Stimulated activated CD8-positive, alpha-beta memory T cell treated with anti-CD3 and anti-CD28 coated beads, Interleukin-15, amount 100 ng/mL, for 24 hours (primary cell): ENCODE measurements at places on chromosomes 13 and 19.

GRCh38 chr13:94966422-94966955 lies 254.1 kb upstream of the SOX21 start:
- no peak for DNase-seq

DNA sequence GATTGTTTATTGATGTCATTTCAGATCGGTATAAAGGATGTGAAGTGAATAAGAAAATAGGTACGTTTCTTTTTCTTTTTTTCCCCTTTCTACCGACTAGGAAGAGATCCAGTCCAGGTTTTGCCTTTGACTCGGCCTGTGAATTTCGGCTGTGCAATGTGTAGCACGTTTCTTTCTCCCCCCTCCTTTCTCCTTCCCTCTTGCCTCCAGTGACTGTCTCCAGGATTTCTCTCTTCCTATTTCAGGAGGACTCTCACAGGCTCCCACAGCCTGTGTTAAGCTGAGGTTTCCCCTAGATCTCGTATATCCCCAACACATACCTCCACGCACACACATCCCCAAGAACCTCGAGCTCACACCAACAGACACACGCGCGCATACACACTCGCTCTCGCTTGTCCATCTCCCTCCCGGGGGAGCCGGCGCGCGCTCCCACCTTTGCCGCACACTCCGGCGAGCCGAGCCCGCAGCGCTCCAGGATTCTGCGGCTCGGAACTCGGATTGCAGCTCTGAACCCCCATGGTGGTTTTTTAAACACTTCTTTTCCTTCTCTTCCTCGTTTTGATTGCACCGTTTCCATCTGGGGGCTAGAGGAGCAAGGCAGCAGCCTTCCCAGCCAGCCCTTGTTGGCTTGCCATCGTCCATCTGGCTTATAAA lies at the start of gene GPC6:
Gene GPC6 (plus strand): TSS at position 185 of the 657 bp plus-strand sequence.
- DNase-seq = no peak

DNA sequence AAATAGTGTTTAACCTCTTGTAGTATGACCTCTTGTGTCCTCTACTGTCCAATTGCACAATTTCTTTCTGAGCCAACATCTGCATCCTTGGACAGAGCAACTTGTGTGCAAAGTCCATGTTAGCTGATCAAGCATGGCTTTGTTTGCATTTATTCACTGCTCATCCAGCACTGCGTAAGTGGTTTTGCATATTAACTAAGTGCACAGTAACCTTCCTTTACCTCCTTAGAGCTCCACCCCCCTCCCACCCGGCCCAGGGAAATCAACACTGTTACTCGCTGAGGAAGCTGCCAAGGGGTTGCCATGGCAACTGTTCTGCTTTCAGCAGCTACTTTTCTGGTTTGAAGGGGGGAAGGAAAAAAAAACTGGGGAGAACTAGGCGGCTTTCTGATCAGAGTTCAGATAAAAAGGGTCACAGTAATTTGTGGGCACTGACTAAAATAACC lies 153.5 kb upstream of the KLF12 start:
- peak; percentile 31 for DNase-seq

DNA sequence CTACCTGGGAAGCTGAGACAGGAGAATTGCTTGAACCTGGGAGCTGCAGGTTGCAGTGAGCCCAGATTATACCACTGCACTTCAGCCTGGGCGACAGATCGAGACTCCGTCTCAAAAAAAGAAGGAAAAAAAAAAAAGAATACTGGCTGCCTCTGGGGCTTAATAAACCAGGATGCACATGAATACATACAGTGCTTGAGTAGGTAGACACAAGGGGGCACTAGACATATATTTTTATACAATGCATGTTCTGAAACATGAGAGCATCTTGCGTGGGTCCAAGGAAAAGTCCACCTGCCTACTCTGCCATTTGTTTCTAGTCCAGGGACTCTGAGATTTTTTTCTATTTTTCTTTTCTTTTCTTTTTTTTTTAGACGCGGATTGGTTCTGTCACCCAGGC lies 31.2 kb downstream of the KEAP1 start:
- no peak for DNase-seq

DNA sequence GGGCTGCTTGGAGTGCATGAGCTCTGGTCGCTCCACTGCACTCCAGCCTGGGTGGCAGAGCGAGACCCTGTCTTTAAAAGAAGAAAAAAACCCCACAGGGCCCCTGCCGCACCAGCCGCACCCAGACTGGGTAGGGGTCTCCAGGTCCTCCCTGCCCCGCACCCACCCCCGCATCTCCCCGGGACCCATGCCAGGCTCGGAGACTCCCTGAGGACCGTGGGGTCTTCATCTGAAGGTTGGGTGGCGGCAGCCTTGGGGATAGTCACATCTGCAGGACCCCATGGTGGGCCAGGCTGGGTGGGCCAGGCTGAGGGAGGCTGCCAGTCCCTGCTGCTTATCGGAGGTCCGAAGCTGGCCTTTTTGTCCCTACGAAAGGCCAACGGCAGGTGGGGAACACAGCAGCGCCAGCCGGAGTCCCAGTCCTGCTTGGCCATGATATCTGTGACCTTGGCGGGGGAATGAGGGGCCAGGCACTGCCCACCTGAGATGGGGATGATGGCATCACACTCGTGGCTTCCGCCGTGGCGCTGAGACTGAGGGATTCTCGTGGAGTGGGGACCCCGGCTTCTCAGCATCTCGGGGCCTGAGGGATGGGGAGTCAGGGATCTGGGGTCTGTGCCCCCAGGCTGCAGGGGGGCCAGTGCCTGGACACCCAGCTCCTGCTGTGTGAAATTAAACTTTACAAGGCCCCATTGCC lies 11.1 kb downstream of the EFNA2 start:
- DNase-seq = no peak

GRCh38 chr13:51518827-51519226 lies 65.4 kb upstream of the WDFY2 start:
- DNase-seq = no peak

DNA sequence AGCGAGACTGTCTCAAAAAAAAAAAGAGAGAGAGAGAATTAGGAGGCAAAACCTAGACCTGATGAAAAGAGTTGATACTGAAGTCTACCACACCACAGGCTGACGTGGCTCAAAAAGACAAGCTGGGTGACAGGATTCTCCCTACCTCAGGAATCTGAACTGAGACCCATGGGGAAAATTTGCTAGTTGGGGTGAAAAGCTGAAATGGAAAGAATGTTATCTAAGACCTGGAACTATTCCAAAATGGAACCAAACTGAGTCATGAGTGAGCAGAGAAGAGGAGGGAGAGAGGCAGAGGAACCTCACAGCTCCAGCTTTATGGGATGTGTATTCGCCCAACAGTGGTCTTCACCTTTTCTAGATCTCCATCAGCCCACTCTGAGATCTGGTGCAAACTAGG lies 11.7 kb downstream of the SMG9 start:
- DNase-seq = no peak

DNA sequence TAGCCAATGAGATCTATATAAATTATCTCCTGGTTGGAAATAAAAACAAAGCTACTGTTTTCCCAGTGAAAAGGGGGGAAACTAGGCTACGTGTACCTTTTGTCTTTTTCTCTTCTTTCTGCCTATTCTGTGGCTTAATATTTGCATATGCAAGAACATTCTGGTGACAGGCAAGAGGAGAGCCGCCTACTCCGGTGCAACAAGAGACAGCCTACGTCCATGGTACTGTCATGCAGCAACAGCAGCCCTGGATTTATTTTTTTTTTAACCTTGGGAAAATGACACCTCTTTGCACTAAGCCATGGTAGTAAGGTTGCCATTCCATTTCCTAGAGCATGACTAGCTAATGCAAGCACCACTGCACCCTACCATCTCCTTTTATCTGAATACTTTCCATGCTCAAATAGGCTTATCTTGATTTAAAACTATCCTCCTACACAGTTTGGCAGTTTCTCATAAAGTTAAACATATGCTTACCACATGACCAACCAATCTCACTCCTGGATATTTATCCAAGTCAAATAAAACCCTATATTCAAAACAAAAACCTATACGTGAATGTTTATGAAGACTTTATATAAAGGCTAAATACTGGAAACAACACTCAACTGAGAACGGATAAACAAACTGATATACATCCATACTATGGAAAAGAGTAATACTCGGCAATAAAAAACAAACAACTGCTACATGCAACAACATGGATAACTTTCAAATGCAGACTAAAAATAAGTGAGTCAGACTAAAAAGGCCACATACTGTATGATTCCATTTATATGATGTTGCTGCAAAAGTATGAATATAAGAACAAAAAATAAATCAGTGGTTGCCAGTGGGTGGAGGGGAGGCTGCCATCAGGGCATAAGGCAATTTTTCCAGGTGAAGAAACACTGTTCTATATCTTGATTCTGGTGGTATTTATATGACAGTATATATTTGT lies 17.3 kb downstream of the NUFIP1 start:
- DNase-seq = no peak

GRCh38 chr19:48152551-48152950 lies 17.6 kb downstream of the LIG1 start:
- DNase-seq = peak; percentile 36

DNA sequence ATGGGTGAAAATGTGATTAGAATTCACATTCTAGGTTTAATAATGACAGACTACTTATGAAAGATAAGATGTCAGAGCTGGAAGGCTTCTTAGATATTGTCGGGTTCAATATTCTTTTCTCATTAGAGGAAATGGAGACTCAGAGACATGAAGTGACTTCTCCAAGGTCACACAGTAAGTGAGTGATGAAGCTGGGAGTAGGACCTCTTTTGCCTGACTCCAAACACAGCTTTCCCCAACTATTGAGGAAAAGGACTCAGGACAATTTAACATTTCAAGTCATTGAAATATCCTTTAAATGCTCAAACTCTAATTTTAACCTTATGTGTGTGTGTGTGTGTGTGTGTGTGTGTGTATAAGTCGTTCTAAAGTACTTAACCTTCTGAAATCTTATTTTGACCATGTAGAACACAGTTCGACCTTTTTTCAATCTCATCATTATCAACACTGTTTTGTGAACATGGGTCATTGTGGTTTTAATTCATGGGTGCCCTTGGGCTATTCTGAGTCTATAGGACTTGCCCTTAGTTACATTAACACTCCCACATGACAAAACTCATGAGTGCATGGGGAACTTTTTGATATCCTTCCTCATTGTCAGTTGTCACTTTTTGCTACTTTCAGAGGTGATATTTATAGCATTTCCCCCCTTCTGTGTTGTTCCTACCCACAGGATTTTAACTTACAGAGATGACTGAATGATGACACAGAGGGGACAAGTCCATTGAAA lies 53.0 kb downstream of the LRCH1 start:
- no peak for DNase-seq

GRCh38 chr13:74090869-74091605 lies 43.2 kb downstream of the KLF12 start:
- DNase-seq = no peak

- no peak for DNase-seq
These were observed 25.9 kb upstream of the OR10H2 start for GRCh38 chr19:15701757-15702533.

- DNase-seq = no peak
These were observed 150.1 kb downstream of the SHISA2 start for GRCh38 chr13:25901460-25902376.

- no peak for DNase-seq
These were observed 102.8 kb downstream of the STARD13 start for GRCh38 chr13:33182729-33183128.

- no peak for DNase-seq
These were observed 8.6 kb upstream of the MYCBP2 start for GRCh38 chr13:77335543-77335942.

- DNase-seq = no peak
These were observed 2.4 kb downstream of the DZIP1 start for GRCh38 chr13:95642028-95642621.

- no peak for DNase-seq
These were observed 129.0 kb downstream of the IRS2 start for GRCh38 chr13:109657395-109657794.

DNA sequence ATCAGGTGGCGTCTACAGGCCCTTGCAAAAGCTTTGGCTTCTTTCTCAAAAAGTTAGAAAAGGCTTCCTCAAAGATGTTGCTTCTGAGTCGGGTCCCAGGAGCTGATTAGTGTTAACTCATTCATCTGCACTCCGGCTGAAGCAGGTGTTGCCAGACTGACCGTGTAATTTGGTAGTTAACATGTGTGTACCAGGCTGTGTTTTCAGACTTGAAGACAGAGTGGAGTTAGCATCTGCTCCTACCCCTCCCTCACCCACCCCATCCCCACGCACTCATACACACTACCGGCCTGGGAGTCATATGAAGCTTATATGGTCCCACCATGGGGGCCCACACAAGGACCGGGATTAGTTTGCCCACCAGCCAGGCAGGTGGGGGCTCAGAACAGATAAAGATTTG lies 111.5 kb downstream of the DNAJC15 start:
- no peak for DNase-seq

- DNase-seq = no peak
These were observed 35.9 kb downstream of the ELF1 start for GRCh38 chr13:40983259-40983658.

- DNase-seq = no peak
These were observed 1.3 kb downstream of the TNFSF14 start for GRCh38 chr19:6668691-6669090.

DNA sequence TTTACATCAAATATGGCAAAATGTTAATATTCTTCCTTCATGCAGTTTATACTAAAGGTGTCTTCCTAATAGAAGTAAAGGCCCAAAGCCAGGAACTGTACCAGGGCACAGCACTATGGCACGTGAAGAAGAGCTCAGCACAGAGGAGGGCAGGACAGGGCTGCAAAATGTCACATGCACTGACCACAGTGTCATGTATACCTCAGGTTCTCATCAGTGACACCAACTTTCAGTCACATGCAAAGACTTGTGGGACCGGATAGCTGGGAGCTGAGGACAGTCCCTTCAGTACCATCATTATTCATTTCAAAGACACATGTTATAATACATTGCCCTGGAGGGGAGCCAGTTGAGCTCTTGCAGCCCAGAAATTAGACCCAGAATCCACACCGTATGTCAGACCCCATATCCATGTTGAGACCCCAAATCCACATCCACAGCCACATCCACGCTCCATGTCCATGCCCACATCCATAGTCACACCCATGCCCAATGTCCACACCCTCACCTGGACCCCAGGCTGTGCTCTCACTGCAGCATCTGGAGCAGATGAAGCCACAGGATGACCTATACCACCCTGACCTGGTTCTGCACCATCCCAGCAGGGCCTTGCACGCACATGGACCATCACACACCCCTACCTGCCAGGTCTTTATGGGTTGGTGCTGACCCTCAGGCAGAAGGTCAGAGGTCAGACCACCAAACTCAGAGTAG lies 111.8 kb downstream of the TUBA3C start:
- no peak for DNase-seq

- DNase-seq = no peak
These were observed 22.1 kb upstream of the WDFY2 start for GRCh38 chr13:51562011-51562671.

DNA sequence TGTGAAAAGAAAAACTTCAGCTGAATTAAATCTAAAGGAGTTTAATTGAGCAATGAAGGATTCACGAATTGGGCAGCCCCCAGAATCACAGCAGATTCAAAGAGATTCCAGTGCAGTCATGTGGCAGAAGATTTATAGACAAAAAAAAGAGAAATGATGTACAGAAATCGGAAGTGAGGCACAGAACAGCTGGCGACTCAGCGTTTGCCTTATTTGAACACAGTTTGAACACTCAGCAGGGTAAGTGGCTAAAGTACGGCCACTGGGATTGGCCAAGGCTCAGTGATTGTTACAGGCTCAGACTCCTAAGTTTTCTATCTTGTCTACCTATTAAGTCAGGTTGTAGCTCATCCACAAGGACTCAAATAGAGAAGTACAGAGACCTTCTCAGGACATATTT lies 11.6 kb upstream of the CFAP97D2 start:
- no peak for DNase-seq

GRCh38 chr13:111330066-111330610 lies 9.7 kb downstream of the TEX29 start:
- DNase-seq = no peak
